ENCODE measurements at places on chromosomes 16 and 17. TPM values are rescaled to one million over a fixed set of nuclear protein-coding genes. Genes with fewer than 3 reads are reported as not detected.

Gene PRSS33
- not detected for total RNA-seq

Gene CBLN1
- total RNA-seq = not detected

Gene RNF222
- total RNA-seq = not detected

Gene EVI2B
- total RNA-seq = under 0.01 TPM

Gene RPL23
- total RNA-seq = 2,401 TPM

Gene TMEM114
- total RNA-seq = not detected

Gene HOXB13
- not detected for total RNA-seq

Gene GINS2
- total RNA-seq = 13.4 TPM

Gene C16orf89
- not detected for total RNA-seq

GRCh38 chr16:21100447-21100846, 50.2 kb downstream of the DNAH3 start:
- DNase-seq = peak; percentile 90

GRCh38 chr16:22670551-22671041, 143.4 kb upstream of the HS3ST2 start:
- no peak for DNase-seq

DNA sequence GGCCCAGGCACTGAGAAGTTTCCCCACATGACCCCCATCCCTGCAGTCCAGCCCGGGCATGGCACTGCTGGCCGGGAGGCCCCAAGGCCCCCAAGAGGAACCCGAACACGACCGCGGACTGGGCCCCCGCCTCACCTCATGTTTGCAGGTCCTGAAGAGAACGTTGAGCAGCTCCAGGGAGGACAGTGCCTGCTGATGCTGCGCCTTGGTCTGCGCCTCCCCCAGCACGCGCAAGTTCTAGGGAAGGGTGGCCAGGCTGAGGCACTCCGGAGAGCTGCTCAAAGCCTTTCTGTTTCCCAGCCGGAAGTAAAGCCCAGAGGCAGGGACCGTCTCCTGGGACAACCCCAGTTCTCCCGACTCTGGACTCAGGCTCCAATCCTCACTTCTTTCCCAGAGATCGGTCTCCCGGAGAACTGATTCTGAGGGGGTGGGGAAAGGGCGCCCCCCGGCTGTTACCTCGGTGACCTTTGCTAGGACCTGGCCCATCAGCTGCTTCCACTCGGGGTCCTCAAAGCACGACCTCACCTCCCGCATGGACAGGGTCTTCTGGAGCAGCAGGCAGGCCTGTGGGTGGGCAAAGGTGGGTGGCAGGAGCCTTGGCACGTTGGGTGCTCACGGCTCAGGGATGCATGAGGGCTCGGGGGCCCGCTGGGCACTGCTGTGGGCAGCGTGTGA, 13.7 kb downstream of the MYBBP1A start:
- no peak for DNase-seq

GRCh38 chr17:74145756-74146155, 57.7 kb upstream of the RPL38 start:
- no peak for DNase-seq

GRCh38 chr17:61806081-61806828, 57.1 kb downstream of the BRIP1 start:
- no peak for DNase-seq

DNA sequence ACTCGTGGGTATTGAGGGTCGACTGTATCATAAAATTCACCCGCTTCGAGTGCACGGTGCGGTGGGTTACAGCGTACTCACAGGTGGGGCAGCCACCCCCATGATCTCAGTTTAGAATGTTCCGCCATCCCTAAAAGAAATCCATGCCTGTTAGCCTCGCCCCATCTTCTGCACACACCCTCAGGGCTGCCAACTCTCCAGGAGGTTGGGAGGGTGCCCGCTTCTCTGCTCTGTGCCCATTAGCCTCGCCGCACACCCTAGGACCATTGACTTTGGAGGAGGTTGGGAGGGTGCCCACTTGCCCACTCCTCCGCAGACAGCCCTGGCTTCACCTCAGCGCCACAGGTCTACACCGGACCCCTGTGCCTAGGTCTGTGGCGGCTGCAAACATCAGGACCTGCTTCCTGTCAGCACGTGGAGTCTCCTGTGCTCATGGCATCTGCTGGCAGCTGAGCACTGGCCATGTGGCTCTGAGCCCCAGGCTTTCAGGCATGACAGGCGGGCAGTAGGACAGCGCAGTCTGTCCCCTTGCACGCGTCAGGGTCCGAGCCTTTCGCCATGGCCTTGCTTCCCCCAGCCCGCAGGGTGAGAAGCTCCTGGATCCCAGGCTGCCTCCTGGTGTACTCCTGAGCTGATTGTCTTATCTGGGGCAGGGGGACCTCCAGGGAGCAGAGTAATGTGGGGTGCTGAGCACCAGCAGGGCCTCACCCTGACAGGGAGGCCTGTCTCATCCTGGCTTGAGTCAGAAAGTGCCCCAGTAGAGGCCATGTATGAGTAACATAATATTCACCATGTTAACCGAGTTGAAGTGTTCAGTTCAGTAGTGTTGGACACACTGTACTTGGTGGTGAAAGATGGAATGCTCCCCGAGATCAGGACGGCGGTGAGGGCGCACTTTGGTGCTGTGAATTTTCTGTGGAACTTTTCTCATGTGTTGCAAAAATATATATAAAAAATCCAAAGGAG, 21.9 kb downstream of the NME3 start:
- peak; percentile 25 for DNase-seq

DNA sequence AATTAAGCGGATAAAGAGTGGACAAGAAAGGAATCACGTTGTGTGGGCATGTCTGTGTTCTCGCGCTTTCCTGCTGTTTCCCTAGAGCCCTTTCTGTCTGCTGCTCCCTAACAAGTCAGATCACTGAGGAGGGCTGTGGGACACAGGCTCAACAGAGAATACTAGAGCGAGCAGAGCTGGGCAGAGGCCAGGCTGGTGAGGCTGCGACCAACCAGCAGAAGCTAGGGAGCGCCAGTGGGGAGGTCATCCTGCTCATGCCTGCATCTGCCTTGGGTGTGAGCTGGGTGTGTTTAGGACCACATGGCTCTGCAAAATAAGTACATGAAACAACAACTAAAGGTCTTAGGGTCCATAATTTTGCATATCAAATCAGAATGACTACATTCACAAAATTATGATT, 11.5 kb upstream of the FOXJ1 start:
- DNase-seq = no peak

DNA sequence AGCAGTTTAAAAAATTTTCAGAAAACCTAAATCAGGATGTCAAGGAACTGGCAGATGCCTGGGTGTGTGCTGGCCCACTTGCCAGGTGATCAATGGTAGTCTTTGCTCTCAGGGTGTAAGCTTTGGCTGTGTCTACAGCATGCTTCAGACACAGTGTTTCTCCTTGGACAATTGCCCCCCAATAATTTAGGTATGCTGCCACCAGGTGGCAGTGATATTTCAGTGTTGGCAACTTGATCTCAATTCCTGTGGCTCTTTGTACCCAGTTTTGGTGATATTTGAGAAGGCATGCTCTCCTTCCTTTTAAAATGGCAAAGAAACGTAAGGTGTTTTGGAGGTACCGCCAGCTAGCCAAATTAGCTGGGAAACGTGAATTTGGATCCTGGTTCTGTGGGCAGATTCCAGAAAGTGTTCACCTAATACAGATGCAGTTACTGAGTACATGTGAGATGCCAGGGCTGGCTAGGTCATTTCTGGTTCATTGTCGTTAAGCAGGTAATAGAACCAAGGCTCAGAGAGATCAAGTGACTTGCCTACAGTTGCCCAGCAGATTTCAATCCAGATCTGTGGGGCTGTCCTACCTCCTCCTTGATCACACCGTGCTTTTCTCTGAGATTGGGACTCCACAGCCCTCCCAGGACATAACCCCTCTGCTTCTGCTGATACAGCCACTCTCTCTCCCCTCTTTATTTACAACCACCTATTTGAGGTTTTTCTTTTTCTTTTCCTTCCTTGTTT, 155.6 kb upstream of the PLCG2 start:
- peak; percentile 43 for DNase-seq

DNA sequence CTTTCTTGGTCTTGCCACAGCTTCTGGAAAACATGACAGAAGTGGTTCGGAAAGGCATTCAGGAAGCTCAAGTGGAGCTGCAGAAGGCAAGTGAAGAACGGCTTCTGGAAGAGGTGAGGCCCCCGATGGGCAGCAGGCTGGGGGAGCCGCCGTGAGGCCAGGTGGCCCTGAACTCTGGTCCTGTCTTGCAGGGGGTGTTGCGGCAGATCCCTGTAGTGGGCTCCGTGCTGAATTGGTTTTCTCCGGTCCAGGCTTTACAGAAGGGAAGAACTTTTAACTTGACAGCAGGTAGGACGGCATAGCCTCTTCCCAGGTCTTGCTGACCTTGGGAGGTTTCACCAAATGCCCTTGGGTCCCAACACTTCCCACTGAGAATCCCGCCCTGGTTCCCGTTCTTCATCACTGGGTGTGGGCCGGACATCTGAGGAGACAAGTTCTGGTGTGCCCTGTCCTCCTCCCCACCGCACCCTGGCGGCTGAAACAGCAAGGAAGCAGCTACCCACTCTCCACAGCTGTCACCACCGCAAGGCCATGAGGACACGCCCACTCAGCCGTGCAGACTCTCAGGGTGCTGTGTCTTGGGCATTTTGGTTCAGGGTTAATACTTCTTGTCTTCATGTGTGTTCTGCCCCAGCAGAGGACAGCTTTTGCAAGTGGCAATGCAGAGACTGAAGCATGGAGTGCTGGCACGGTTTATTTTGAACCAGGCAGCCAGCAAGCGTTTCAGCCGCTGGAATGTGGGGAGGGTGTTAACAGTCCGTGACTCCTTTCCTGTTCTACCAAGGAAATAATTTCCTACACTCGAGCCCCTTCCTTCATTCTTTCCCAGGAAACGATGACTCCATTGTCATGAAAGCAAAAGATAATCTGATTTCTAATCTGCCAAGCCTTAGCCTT, 21.4 kb downstream of the NTAN1 start:
- DNase-seq = no peak

DNA sequence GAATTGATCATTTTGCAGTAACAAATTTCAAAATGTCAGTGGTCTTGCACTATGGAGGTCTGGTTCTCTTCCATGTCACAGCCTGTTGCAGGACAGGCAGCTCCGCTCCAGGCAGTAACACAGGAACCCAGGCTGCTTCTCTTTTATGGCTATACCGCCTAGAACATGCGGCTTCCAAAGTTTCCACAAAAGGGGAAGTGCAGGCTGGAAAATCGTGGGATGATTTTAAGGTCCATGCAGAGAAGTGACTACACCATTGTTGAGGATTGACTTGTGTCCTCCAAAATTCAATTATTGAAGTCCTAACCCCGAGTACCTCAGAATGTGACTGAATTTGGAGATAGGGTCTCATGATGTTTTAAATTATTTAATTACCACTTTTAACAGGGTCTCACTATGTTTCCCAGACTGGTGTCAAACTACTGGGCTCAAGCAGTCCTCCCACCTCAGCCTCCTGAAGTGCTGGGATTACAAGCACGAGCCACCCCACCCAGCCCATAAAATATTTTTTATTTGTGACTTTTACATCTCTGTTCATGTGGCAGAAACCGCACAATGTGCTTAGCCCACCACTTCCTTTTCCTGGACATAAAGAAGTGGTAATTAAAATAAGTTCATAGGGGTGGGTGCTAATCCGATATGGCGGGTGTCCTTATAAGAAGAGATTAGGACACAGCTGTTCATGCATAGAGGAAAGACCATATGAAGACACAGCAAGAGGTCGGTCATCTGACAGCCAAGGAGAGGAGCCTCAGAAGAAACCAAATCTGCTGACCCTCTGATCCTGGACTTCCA, 279.2 kb upstream of the RPL38 start:
- no peak for DNase-seq

GRCh38 chr16:31413943-31414342, 14.2 kb downstream of the COX6A2 start:
- no peak for DNase-seq

- peak; percentile 84 for DNase-seq
Measured at GRCh38 chr16:9151597-9151996, 60.2 kb downstream of the HAPSTR1 start.

GRCh38 chr16:89097392-89097772, 3.7 kb downstream of the ACSF3 start:
- DNase-seq = no peak

DNA sequence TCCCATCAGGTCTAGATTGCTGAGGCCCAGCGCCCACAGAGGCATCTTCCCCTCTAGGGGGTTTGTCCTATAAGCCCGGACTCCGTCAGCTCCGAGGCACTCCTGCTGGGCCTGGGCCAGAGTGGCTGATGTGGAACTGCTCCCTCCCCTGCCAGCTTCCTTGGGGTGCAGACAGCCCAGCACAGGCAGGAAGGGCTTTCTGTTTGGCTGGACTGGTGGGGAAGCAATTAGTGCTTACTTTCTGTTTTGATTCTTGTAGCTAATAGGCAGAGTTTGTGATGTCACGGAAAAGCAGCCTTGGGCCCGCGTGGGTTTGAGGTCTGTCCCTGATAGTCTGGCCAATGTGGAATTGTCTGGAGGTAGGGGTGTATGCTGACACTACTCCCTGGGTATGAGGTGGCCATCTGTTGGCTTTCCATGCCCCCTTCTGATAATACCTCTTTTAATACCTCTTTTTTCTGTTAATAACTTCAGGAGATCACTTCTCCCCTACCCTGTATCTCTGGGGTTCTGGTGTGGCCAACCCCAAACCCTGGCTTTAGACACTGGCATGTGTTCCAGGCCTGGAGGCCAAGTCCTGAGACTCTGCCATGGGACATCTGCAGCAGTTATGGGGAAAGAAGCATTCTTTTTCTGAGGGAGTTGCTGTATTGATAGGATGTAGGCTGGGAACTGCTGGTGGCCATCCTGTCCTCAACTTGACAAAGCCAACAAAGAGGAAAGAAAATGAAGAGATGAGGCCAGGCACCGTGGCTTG, 190.9 kb downstream of the RAB11FIP4 start:
- peak; percentile 36 for DNase-seq

Data from IMR-90 (cell line).